Activated T-cell treated with anti-CD3 and anti-CD28 coated beads, Interleukin-2, amount 50 U/mL, for 72 hours (primary cell): ENCODE measurements at places on chromosomes 12 and 14. TPM values are rescaled to one million over a fixed set of nuclear protein-coding genes. Genes with fewer than 3 reads are reported as not detected.

Gene ATG14
- total RNA-seq = 5.7 TPM

Gene FIGNL2
- 0.86 TPM for total RNA-seq

Gene SRRM4
- total RNA-seq = not detected

Gene RTN1
- total RNA-seq = not detected

Gene CLEC6A
- not detected for total RNA-seq

Gene PDZRN4
- not detected for total RNA-seq

Gene PRB4
- not detected for total RNA-seq

Gene TSPAN19
- total RNA-seq = not detected

Gene TCTN2
- 8.0 TPM for total RNA-seq
